ENCODE measurements at places on chromosomes 5 and 9.

DNA sequence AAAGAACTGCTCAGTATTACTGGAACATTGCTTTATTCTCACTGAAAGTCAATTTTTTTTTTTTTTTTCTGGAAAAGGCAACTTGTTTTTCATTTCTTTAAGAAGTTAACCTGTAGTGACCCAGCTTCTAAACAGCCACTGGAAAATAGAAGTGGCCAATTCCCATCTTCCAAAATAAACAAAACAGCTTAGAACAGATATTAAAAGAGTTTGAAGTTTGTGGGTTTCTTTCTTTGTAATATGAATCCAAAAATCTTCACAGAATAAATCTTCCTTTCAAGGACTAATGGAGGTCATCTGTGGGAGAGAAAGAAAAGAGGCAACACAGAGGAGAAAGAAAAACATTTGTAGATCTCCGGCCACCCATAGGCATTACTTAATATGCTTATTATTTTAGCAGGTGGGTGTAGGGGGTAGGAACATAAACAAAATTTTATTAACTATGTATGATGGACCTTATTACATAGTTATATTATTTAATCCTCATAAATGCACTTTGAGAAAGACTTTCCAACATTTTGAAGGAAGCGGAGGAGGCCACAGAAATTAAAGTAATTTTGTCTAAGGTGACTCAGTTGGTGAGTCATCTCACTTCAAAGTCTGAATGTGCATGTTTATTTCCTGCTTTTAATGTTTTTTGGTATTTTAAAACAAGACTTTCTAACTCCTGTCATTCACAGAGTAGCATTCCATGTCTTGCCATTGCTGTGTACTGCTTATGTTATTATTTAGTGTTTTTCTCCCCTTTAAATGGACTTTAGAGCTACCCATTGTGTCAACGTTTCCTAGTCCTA is 1791.8 kb upstream of the WWC1 start:
- no peak for DNase-seq

DNA sequence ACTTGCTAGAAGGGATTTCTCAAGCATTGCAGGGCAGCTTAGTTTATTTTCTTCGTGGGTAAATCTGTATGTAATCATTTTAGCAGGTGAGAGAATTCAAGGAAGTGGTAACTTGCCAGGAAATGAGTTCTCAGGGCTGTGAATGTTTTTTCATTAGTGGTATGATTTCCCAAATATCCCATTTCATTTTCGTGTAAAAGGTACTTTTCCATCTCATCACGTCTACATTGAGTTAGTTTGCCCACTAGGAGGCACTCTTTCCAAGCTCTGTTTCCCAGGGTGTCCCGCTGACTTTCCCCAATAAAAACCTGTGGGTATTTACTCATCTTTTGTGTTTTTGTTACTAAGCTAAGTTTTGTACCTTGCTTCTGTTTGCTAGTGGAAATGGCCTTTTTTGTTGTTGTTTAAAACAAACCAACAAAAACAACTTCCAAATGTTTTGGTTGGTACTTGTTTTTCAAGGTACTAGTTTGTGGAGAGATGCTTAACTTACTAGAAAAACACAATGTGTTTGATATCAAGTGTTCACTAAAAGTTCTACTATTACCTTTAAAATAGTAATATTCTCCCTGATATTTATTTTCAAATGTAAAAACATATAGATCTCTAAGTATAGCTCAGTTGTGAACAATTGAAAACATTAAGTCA is 373.6 kb downstream of the ADGRV1 start:
- no peak for DNase-seq

DNA sequence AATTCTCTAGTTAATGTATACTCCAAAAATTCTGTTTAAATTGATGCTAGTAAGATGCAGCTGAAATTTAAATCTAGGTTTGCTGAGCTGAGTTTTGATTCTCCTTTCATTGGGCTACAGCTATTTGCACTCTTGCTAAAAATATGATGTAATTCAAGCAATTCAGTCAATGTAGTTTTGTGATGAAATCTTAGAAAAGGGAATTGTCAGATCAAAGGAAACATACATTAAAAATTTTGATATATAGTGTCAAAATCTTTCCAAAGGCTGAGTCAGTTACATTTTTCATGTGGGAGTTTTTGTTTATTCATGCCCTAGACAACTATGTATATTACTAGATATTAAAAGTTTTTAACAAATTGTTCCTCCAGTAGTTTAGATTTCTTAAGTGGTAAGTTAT is 334.9 kb upstream of the DAB2 start:
- DNase-seq: no peak

- no peak for DNase-seq
These were observed 88.2 kb downstream of the NREP start for GRCh38 chr5:111668477-111669414.

- DNase-seq: no peak
These were observed 508.9 kb downstream of the NTRK2 start for GRCh38 chr9:85178474-85178873.

- no peak for DNase-seq
These were observed 32.3 kb upstream of the EGFLAM start for GRCh38 chr5:38226091-38226490.

DNA sequence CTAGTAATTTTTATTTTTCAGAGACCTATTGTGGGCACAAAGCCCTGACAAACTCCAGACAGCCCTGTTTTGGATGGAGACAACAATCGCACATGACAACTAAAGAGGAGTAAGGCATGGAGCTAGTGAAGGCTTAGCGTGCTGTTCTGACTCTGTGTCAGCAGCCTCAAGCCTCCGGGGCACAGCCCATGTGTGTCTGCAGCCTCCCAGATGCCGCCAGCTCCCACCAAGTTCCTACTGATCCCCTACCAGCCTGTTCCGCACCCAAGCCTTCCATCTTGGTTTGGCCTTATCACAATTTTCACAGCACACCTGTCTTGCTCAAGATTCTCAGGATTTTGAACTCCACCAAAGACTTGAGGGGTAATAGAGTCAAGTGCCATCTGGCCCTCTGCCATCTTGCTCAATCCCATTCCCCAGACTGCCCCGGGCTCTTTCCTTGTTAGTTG is 70.3 kb upstream of the SH3PXD2B start:
- peak; percentile 58 for DNase-seq

- DNase-seq: no peak
These were observed 1.2 kb downstream of the SURF4 start for GRCh38 chr9:133374612-133375115.

GRCh38 chr5:9356351-9356825 is 189.5 kb downstream of the SEMA5A start:
- no peak for DNase-seq

DNA sequence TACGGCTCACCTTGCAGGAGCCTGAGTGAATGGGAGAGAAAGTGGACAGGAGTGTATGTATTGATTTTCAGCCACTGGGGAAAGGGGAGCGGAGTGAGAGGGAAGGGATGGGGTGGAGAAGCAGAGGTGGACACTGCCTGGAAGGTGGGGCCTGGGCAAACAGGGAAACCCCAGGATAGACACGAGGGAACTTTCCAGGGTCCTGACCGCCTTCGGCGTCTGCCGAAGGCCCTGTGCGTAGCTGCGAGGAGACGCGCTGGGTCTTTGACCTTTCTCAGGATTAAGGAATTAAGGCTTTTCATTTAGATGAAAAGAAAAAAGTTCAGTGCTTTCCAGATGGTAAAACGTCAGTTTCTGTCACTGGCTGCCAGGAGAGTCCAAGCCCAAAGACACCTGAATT is 134.6 kb upstream of the RAPGEF1 start:
- DNase-seq: no peak

DNA sequence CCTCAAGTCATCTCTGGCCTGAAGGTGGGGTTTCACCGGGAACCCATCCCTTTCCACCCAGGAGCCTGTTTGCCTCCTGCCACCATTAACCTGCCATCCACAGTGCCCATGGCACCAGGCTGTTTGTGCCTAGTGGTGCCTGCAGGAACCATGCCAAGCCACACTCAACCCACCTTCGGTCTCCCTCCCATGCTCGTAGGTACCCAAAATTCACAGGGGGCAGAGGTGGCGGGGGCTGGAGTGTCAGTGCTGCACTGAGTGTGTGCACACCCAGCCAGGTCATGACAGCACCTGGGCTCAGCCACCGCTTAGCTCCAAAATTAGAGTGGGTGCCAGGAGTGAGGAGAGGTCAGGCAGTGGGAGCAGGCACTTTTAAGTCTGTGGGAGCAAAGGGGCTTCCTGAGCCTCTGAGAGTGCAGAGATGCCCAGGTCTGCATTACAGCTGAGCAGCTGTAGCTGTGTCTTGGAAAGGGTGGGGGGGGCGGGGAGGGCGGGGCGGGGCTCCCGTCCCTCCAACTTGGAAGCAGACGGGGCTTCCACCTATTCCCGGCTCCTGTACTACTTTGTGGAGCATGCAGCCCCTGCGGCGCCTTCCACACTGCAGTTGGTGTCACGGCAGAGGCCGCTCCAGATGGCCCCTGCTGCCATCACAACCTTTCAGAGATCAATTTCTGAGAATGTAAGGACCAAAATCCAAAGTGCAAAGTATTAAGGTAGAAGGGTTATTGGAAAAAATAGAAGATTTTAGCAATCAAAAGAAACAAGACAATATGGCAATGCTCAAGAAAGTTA is 2396.8 kb upstream of the C9orf72 start:
- DNase-seq: peak; percentile 53

- DNase-seq: no peak
These were observed 20.9 kb upstream of the DMXL1 start for GRCh38 chr5:119049824-119050449.

DNA sequence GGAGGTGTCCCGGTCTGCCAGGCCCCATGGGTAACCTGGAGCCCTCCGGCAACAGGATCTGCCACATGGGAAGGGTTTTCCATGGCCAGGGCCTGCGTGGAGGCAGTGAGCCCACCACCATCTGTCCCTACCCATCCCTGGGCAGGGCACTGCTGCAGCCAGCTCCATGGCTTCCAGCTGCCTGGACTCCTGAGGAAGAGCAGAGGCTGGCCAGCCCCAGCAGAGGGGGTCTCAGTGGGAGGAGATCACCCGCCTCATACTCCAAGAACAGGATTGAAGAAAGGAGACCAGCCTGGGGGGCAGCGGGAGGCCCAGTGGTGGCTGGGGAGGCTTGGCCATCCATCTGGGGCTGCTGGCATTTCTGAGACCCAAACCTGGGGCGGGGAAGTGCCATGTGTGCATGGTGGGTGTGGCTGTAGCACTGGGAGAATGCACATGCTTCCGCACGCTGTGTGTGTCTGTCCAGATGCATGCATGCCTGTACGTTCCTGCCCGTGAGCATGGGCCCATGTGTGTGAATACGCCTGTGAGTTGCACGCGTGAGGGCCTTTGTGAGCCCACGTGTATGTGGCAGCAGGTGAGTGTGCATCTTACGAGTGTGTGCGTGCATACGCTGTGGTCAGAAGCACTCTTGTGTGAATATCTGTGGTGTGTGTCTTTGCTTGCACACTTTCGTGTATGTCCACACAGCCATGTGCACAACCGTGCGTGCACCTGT is 78.5 kb downstream of the LMX1B start:
- no peak for DNase-seq

Measured in coronary artery (tissue), 2 donors.